IMR-90 (cell line): ENCODE measurements at places on chromosomes 2 and 18.

GRCh38 chr2:48205137-48205798 is 299.0 kb upstream of the FBXO11 start:
- DNase-seq = peak; percentile 8

DNA sequence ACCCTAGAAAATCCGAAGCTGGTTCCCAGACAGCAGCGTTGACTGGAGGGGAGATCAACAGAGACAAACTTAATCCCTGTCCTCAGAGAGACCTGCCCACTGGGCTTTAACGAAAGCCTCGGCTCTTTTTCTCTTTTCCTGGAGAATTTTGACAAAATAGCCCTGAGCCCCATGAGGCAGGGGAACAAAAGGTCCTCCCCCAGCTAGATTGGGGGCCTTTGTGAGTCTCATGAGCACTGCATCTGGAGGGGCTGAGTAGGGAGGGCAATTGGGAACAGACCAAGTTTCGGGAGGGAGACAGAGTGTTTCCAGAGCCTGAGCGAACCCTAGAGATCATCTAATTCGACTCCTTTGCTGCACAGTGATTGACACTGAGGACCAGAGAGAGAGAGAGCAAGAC is 123.9 kb upstream of the HAAO start:
- no peak for DNase-seq

- no peak for DNase-seq
Observed at GRCh38 chr2:234050455-234051135, at the start of gene SPP2. Gene SPP2, plus strand, starts transcription at chr2:234050702. Its CDS starts 85 bp downstream, at chr2:234050787.

GRCh38 chr2:84799772-84800171 is 81.1 kb downstream of the TRABD2A start:
- no peak for DNase-seq

DNA sequence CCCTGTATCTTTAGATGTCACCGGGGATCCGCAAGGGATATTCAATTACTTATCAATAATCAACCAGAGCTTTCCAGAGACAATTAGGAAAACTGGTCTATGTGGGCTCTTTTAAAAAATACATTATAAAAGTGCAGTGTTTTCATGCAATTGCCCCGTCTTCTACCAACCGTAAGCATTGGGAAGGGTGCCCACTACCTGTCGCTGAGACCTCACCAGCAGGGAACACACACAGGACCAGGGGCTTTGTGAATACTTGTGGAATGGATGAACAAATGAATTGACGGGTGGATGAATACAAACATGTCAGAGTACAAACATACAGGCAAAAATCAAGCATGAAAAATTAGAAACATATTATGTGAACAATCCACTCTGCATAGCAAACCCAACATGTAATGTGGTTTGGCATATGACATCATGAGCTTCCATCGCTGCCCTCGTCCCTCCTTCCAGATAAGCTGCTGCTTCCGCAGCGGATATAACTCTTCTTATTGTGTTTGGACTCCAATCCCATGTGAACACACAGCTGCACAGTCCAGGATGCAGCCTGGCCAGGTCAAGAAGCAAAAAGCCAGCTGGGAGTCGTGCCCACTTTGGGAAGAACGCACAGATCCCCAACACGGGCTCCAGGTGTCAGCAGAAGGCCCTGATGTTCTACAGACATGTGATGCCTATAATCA is 5.3 kb downstream of the FHL2 start:
- DNase-seq = peak; percentile 73

DNA sequence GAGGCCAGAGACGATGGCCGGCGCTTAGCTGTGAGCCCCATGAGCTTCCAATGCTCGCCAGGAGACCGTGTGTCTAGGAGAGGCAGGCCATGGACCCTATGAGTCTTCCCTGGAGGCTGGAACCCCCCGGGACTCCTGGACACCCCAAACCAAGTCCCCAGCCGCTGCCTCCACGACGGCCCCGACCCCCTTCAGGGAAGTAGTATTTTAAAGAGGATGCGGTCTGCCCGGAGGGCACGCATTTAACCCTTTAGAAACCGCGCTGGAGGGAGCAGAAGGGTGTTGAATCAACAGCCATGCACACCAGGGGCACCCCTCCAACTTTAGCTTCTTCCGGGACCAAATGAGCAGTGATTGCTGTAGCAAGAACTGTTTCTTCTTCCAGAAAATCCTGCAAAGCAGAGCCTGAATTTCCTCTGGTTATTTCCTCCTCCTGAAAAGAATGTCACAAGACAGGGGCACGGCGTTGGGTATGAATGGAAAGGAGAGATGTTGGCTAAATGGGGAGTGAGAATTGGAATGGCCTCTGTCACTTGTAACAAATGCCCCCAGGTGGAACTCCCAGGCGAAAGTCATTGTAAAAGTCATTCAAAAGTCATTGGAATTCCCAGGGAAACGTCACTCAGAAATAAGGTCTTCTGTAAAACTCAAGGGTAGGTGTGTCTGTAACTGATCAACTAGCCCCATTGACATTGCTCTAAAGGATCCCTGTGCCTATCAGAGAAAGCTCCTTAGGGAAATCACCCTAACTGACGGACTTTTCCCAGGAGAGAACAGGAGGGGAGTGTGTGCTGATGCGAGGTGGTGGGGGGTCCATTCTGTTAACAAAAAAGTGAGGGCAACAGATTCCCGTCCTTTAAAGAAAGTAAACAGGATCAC is 5.8 kb upstream of the GBX2 start:
- DNase-seq = no peak

DNA sequence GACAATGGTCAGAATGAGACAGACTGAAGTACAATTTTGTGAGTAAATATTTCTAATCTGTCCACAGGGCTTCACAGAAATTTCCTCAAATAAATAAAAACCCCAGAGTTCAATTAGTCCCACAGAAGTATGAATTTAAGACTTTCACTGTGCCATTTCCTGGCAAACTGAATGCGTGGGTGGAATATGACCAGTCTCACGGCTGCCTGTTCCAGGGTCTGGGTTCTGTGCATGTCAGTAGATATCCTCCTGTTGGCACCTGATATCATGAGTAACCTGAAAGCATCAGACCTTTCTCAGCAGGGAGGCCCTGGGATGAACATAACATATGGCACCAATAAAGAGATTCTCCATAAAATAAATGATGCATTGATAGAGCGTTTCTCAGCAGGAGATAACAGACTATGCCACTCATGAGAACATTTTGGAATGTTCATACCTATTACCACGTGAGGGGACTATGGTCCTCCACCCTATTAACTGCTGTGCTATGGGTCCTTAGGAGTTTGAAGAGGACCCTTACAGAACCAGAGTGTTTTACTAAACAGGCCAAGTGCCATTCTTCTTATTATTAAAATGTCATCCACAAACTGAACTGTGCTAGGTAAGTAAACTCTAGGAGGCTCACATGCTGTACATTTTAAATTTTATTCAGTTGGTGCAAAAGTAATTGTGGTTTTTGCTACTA is 10.6 kb upstream of the MALL start:
- peak; percentile 24 for DNase-seq

GRCh38 chr18:2606335-2606734 is 35.0 kb downstream of the NDC80 start:
- DNase-seq = no peak

DNA sequence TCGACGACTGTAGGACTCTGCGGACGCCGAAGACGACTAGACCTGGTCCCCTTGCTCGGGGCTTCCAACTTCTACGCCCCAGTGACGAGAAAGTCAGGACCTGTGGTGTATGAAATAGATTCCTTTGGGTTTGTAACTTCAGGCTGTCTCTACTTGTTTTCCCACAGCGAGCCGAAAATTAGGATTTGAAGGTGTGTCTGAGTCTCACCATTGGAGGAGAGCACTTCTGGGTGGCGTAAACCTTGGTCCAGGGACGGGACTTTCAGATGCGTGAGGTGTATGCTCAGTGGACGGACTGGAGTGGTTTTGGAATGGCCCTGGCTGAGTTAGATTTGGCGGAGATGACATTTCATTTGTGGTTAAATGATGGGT is 1.3 kb downstream of the BIRC6 start:
- peak; percentile 31 for DNase-seq

GRCh38 chr2:177900082-177900481 is 172.5 kb downstream of the PDE11A start:
- DNase-seq = no peak

- DNase-seq = peak; percentile 100
Observed at GRCh38 chr2:227817850-227818674, 4.4 kb downstream of the CCL20 start.

DNA sequence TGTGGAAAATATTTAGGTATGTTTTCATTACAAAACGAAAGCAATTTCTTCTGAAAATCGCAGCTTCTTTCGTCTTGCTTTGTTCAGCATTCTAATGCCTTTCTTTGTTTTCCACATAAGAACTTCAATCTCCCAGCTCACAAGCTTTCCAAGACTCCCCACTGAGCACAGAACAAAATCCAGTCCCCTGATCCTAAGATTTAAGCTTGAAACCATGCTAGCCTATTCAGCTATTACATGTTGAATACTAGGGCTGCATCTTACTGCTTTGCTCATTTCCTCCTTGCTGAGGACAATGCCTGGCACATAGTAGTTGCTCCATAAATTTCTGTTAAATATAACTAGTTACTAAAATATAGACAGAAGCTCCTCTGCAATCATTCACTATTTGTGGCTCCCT is 160.6 kb downstream of the GALNT3 start:
- no peak for DNase-seq

GRCh38 chr2:153394247-153394646 is 84.3 kb downstream of the RPRM start:
- DNase-seq = no peak

- no peak for DNase-seq
Observed at GRCh38 chr2:218378053-218378452, 4.0 kb upstream of the SLC11A1 start.

DNA sequence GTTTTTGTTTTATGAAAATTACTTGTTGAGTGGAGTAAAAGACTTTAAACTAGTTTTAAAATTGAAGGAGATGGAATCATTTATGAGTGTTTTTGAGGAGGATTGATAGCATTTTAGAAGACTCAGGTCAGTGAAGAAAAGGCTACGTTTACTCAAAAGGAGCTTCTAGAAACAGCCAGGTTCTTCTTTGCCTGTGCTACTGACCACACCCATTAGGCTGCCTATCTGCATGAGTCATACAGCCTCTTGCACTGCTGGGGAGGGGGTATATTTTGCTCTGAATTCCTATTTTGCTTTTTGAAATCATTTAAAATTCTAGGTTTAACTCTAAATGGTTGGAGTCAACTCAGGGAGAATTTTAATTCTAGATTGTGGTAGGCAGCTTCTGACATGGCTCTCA is 22.3 kb downstream of the EFEMP1 start:
- DNase-seq = peak; percentile 53

DNA sequence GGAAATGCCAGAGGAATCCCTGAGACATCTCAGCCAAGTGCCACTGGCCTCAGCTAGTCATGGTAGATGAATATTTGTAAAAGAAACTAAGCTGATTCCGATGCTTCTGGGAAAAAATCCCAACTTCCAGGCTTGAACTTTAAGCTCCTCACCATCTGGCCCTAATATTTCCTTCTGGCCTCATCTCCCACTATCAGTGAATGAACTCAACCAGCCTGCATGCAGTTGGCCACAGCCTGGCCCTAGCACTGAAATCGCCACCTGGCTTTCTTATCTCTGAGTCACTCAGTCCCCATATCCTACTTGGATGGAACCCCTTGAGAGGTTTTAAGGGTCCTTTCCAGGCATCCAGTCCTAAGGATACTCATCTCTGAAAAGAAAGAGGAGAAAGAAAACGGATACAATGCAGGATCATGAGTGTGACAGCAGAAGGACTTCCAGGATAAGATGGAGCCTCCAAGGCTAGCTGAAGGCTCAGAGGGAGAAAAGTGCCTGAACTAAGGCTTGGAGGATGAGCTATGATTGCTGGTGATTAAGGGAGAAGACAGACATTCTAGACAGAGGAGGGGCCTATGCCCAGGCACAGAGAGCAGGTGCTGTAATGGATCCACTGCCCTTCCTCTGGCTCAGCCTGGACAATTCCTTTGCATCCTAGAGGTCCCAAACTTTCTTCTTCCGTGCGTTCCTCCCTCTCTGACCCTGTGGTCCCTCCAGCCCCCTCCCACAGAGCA is 141.5 kb upstream of the MYCN start:
- no peak for DNase-seq

DNA sequence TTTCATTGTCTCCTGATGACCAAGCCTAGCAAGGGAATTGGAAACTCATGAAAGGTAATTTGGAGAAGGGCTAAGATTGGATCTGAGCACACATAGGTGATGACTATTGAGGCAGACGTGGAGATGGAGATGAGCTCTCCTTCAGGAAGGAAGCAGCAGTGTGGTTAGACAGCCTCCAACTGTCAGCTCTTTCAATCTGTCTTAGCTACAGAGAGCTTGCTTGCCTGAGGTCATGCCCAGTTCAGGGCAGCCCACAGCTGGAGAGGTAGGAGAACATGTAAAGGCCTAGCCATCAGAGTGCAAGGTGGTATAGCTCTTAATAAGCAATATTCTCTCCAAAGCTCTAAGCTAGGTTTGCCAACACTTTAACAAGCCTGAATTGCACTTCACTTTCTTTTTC is 79.2 kb downstream of the THSD7B start:
- DNase-seq = no peak

DNA sequence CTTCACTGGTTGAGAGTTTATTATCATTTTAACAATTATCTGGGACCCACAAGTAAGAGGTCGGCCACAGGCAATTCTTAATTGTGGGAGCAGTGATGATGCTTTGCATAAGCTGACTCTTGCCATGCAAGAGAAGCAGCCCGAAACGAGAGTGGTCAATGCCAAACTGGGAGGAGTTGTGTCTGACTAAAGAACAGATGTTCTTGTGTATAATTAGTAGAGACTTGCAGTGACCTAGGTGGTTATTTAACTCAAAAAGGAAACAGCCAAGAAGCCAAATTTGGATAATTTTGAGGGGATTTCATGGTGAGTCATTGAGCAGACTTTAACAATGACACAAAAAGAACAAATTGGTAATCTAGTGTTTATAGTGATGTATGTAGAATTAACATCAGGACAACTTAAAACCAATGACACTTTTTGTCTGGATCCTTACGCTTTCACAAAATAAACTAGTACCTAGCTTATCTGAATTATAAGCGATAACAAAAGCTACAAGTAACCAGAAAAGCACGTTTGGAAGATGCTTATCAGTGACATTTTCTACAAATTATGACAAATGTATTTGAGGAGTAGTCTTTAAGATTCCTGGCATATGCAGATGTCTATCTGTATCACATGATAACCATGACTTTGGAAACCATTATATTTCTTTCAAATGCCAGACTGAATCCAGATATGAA is 184.7 kb upstream of the DLGAP1 start:
- DNase-seq = no peak

DNA sequence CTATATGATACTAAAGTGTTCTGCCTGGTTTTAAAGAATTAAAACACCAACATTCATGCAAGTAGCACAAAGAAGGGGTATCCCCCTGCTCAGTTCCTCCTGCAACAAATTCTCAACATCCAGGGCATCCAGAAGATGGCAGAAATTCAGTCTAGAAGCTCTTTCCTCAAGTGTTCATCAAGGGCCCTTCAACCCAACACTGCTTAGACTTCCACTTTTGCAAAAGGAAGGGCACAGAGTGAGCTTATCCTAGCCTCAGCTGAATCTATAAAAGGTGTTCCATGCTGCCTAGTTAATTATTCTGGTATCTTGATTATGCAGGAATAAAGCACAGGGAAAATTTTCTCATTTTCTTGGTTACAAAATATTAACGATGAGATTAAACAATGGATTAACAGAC is 275.8 kb upstream of the CRIM1 start:
- DNase-seq = no peak
